ENCODE measurements at places on chromosomes 12 and 14.
A peak's percentile ranks its signal among the peaks of the same experiment; 100 is the strongest.

- DNase-seq = no peak
These were observed 6.4 kb downstream of the FOXA1 start for GRCh38 chr14:37588667-37588955.

DNA sequence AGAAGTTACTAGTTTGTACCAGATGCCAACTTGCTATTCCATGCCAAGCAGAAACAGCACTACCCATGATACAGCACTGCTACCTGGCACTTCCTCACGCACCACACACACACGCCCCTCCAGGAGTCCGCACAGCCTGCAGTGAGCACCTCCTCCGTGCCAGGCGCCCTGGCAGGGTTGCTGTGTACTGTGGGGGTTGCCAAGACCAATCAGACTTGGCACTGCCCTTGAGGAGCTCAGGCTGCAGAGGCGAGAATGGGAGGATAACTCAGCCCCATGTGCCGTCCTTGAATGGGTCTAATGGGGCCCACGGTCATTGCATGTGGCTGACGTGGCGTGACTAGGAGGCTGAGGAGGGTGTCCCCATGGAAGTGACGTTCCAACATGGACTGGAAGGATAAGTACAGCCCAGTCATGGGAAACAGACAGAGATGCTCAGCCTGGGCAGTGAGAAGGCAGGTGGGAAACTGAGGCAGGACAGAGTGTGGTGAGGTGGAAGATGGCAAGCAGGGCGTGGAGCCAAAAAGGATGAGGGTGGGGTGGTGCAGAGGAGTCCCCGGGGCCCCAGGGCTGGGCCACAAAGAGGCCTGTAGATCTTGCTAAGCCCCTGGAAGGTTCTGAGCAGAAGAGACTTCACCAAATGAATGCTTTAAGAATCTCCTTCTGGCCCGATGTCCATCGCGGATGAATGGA is 65.3 kb upstream of the C14orf180 start:
- no peak for DNase-seq

DNA sequence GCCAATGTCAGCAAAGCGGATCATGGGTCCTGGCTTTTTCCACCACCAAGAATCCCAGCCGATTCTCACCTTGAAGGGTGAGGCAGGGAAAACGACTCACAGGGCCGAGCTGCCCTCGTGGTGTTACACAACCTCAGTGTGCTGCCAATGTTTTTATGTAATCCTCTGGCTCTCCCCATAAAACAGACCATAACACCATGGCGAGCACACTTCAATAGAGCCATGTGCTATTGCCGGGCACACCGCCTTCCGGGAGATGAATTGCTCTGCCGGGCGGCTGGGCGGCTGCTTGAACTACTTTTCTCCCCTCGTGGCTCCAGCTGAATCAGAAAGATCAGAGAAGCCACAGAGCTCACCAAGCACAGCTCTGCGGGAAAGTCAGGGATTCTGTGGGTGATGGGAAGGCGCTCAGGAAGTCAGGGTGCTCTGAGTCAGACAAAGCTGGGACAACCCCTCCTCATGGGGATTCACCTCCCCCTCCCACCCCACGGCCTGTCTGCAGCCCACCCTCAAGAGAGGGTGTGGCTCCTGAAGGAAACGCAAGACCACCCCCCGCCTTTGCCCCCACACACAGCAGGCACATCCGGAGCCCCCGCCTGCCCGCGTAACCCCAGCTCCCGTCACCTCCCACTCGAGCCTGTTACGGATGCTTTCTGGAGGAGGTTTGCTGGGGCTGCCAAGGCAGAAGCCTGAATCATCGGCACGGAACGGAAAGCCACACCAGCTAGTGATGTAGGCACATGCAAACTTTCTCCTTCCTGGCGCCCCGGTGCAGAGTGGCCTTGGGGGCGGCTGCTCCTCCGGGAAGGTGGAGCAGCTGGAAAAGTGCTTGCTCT is 1.8 kb downstream of the GALNT9 start:
- peak; percentile 64 for DNase-seq

GRCh38 chr14:104396682-104397470 is 182.7 kb upstream of the C14orf180 start:
- DNase-seq = no peak

DNA sequence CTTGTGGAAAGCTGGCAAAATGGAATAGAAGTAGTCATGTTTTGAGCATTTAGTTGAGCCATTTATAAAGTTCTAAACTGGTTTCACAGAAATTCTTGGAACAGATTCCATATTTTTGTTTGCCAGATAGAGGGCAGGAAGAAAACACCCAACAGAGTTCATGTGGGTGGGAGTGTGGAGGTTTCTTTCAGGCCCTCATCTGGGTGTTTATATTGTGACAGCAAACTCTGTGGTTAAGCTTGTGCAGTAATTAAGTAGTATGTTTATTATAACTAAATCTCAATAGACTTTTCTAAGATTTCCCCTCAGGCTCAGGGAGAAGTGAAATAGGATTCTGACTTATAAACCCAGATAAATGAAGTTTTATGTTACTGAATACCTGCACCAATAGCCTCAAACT is 57.4 kb downstream of the SPPL3 start:
- no peak for DNase-seq

- no peak for DNase-seq
These were observed 125.5 kb downstream of the GPR135 start for GRCh38 chr14:59339524-59340330.

DNA sequence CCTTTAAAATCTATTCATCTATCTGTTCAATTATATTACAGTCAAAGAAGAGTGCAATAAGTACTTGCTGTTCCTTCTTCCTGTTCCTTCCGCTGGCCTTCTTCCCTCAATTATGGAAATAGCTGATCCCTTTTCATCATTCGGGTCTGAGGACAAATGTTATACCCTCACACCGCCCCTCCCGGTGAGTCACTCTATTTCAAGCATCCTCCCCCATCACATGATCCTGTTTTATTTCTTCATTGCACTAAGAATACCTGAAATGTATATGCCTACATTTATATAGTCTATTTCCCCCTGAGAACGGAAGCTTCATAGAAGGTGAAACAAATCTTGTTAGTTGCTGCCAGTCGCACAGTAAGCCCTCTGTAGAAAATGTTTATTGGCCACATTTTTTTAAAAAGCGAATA is 2.5 kb downstream of the SLC38A1 start:
- no peak for DNase-seq

GRCh38 chr12:23140710-23141109 is 515.7 kb downstream of the ETNK1 start:
- no peak for DNase-seq

GRCh38 chr12:132007041-132007440 is 57.3 kb downstream of the EP400 start:
- DNase-seq = no peak

DNA sequence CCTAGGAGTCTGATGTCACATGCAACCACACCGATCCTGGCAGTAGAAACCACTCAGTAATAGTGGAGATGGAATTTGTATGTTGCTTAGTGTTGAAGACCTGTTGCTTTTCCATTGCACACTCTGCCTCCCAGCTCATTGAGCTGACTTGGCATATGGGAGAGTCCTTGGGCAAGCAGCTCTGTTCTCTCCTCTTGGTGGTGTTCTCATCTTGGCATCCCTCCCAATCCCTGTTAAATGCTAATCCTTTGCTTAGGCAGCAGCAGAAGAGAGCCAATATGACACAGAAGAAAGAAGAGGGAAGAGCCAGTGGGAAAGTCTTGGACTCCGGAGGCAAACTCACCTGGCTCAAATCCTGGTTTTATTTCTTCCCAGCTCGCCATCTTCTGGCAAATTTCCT is 178.0 kb upstream of the CAND1 start:
- DNase-seq = no peak

GRCh38 chr12:389142-390096 is at the start of gene KDM5A:
Gene KDM5A (minus strand): TSS chr12:389320. CDS start chr12:389091, 229 bp downstream.
- peak; percentile 95 for DNase-seq

DNA sequence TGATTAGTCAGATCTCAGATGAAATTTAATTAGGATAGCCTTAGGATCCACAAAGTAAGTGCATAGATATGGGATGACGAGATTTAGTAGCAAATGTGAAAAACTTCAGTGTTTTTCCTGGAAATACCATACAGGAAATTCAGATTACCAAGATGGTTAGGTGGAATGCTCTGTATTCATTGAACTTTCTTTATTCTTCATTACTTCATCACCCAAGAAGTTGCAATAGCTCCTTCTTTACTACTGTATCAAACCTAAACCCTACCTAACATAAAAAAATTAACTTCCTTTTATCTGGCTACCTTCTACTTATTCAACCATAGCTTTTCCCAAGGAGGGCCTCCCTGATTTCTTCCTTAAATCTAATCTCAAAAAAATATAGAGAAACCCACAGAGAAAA is 100.4 kb downstream of the TTC6 start:
- DNase-seq = no peak

- DNase-seq = no peak
These were observed 114.0 kb upstream of the PRB2 start for GRCh38 chr12:11509326-11509725.

DNA sequence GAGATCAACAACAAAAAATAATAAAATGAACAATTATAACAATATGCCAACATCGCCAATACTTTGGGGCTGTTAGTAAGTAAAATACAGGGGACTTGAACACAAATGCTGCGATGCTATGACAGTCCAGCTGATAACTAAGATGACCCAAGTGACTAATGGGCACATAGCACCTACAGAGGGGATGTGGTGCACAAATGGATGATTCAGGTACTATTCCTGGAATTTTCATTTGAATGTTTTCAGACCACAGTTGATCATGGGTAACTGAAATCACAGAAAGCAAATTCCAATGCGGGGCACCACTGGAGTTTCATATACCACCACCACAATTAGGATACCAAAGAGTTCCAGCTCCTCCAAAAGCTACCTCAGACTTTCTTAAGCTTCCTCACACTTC is 82.9 kb downstream of the RCOR1 start:
- DNase-seq = no peak

DNA sequence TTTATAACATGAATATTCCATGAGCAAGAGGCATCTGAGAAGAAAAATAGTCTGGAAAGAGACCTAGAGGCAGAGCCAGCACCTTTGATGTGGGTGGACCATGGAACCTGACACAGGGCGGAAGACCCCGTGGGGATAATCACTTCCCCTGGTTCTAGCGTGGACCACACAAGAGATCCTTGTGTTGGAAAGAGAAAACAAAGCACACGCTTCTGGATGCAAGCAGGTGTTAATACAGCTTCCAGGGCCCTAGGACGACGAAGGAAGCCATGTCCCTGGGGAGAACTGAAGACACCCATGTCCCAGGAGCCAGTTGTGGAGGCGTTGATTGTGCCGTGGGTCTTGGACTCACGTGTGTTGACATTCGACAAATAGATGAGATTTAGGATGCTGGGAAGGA is 102.9 kb downstream of the ADGRD1 start:
- no peak for DNase-seq

GRCh38 chr12:50314636-50315312 is 31.5 kb upstream of the LIMA1 start:
- peak; percentile 24 for DNase-seq

DNA sequence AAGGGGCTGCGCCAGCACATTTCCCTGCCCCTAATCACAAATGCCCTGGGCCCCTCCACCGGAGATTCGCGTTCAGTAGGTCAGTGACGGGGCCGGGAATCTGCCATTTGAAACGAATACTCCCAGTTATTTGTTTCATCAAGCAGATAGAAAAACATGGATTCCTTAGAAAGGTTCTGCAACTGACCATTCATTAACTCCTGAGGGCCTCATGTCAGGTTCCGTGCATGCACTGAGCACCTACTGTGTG is 25.6 kb upstream of the UBC start:
- no peak for DNase-seq

GRCh38 chr12:109255377-109255776 is 53.7 kb downstream of the FOXN4 start:
- DNase-seq = no peak

DNA sequence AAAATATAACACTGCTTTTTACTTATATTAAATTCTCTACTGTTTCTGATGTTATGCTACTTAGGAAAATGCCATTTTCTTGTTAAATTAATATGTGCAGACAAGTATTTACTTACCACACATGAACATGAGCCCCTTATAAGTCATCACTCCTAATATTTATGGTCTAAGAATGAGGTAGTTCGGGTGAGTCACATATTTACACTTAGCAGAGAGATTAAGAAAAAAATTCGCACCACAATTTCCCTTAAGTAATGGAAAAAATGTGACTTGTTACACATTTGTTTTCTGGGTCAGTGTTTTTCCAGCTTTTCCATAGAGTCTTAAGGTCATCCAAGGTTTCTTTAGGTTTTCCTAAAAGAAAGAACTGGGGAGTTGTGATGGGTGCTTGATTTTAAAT is 68.3 kb downstream of the RERG start:
- DNase-seq = no peak

- no peak for DNase-seq
These were observed 377.6 kb downstream of the FLRT2 start for GRCh38 chr14:85907536-85907935.

DNA sequence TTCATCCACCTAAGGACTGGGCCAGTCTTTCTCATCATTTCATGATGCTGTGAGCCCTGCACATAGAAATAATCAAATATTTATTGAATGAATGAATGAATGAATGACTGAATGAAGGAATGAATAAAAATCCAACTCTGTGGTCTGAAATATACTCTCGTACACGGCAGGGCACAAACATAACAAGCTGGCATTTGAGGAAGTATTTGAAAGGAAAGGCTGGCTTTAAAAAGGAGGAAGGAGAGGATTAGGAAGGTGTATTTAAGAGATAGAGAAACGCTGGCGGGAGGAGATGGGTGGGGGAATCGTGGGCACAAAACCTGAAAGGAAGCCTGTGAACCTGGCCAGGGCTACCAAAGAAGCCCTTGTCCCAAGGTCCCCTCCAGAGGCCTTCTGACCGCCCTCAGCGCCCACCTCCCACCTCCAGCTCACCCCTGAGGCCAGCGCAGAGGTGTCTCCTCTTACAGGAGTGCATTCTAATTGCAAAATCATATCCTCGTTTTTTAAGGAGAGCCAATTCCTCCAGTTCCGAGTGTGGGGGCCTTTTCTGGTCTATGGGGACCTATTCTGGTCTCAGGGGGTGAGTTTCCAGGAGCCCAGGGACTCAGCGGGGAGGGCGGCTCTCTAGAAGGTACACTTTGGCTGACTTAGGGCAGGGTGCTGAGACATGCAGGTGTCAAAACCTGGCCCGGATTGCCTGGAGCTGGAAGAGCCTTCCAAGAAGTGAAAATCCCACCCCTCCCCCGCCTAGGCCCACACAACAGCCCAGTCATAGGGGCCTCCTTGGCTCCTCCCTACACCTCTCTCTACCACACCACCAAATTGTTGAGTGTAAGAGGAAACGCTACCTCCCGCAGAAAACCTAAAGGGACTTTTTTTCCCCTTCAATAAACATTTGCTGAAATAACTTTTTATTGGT is 8.7 kb upstream of the JDP2 start:
- DNase-seq = no peak

DNA sequence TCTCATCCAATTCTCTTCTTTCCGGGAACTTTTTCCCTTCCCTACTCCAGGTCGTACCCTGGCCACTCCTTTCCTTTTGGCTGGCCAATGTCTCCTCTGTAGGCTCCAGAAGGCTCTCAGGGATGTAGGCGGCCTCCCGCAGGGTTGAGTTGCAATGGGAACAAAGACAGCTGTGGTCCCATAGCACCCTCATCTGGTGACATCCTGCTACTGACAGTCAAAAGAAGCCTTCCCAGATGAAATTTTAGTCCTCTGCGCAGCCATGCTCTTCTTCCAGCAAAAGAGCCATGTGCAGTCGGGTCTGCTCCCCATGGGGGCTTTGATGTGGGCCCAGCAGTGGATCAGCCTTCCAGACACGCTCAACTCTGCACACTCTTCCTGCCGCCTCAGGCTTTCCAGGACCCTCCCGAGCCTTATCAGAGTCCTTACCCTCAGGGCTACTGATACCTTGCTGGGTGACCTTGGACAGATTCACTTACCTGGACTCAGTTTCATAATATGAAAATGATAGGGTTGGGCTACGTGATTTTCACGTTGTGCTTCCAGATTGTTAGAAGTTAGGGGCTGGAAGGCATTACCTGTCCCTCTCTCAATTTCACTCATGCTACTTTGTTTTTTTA is 5.5 kb upstream of the CELA1 start:
- peak; percentile 70 for DNase-seq

All from suppressor macrophage (primary cell).